ENCODE measurements at places on chromosomes 12 and 14.

DNA sequence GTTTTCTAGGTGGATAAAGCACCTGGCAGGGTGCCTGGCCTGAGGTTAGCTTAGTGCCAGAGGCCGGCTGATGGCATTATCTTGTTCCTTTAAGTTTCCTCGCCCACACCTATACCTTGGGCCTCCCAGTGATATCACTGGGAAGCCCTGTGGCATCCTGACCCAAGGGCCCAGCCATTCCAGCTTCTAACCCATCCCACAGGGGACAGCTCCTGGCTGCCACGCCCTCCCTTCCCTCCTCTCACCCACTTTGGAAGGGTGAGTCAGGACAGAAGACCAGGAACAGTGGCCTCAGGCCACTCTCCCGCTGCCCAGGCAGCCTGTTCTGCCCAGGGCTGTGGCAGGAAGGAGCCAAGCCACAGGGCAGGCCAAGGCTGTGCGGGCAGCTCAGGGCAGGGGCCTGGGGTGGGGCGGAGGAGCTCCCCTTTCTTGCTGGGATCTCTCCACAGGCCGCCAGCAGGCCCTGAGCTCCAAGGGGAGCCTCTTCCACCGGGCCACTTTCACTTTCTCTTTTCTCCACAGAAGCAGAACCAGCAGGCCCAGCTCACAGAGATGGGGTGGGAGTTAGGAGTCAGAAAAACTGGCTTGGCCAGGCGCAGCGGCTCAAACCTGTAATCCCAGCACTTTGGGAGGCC, 75.1 kb downstream of the IRF2BPL start:
- peak; percentile 46 for DNase-seq

GRCh38 chr12:52742196-52742580, 35.0 kb downstream of the KRT76 start:
- no peak for DNase-seq

DNA sequence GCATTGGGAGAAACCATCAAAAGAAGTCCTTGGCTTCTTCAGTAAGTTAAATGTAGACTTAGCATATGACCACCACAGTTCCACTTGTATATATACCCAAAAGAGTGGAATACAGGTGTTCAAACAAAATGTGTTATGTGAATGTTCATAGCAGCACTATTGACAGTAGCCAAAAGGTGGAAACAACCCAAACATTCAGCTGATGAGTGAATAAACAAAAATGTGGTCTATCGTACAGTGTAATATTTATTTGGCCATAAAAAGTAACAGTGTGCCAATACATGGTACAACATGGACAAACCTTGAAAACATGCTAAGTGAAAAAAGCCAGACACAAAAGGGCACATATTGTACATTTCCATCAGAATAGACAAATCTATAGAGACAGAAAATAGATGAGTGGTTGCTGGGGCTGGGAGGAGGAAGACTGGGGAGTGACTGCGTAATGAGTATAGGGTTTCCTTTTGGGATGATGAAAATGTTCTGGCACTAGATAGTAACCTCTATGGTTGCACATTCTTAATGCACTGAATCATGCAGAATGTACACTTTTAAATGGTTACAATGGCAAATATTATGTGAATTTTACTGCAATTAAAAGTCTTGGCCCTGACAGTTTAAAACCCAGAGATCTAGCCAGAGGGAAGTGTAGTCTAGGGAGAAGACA, 5.5 kb downstream of the ERP29 start:
- DNase-seq = no peak

DNA sequence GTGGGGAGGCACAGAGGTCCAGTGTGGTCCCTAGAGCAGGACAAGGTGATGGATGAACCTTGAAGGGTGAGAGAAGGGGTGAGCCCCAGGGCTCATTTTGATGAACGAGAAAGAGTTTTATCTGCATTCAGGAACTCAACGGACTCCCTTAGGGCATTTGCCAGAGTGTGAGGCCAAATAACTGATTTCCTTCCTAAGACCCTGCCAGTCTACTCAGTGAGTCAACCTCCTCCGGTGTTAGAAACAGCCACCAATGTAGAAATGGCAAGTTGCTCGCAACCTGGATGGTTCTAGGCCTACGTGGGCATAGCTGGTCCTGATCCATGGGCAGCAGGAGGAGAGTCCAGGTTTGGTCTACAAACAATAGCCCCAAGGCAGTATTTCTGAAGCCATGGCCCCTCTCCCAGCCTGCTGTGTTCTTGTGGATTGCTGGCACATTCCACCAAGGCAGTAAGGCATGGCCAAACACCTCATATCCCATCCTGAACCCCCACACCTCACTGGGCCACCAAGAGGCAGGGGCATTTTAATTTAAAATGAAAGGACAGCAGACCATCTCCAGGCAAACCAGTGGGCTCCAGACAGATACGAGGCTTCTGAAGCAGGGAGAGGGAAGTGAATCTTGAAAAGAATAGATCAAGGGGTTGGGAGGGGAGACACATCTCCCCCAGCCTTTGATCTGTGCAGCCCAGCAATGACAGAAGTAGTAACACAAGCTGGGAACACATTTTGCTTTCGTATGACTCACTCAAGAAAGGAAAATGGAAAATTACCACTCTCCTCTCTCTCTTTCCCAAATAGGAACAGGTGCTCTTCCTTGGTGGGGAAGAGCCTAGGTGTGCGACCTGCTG, 25.4 kb upstream of the TESC start:
- no peak for DNase-seq

DNA sequence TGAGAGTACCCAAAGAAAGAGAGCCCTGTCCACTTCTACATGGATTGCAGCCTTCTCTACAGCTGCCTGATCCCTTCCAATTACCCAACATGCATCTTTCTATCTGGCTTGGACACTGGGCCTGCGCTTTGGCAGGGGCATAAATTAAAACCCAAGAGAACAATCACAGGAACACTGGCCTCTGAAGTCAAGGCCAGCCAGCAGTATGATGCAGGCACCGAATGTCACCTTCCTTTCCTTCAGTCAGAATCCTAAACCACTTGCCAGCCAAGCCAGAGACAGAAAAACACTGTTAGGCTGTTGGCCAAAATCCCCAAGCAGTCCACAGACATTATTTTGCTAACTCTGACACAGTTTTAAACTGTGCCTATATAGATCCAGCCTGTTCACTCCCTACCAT, 113.7 kb downstream of the DUSP6 start:
- no peak for DNase-seq

DNA sequence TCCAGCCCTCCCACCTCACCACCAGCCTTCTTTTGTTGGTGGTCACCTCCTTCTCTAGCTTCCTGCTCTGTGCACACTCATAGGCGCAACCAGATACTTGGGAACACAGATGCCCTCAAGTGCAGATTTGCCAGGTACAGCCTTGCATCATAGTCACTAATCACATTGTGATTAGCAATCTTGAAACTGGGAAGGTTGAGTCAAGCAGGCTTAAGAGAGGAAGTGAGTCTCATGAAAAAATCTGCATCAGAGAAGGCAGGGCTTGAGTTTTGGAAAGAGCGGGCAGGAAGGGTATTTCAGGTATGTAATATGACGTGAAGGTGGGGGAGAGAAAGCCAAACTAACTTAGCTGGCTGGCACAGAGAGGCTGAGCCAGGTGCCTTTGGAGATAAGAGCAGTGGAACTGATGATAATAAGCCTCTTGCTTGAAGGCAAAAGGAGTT, 2.7 kb upstream of the RABGGTA start:
- DNase-seq = no peak

DNA sequence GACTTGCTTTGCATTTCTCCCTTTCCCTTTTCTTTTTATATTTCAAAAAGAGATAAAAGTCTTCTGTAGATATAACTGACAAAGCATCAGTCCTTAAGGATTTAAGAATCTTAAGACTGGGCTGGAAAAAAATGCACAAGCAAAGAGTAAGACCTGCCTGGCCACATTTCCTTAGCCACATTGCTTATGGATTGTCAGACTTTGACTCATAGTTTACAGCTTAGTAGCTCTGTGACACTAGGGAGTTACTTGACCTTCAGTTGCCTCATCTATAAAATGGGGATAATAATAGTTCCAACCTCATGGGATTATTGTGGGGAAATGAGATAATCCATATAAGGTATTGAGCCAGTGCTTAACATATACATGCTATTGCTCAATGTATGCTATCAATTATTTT, 66.4 kb upstream of the STK38L start:
- no peak for DNase-seq

DNA sequence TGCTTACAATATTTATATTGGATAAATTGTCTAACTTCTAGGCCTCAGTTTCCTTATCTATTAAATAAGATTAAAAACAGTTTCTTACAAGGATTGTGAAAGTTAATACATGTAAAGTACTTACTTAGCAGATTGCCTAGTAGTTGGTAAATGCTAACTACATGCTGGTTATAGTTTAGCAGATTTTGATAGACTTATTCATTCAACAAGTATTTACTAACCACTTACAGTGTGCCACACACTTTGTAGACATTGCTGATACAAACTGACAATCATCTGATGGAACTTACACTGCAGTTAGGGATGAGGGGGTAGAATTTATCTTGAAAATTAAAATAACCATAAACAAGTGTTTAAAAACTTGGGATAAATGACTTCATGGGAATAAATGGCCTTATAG, 50.4 kb downstream of the ARID2 start:
- DNase-seq = no peak

GRCh38 chr14:56754921-56755320, 55.4 kb downstream of the OTX2 start:
- no peak for DNase-seq

DNA sequence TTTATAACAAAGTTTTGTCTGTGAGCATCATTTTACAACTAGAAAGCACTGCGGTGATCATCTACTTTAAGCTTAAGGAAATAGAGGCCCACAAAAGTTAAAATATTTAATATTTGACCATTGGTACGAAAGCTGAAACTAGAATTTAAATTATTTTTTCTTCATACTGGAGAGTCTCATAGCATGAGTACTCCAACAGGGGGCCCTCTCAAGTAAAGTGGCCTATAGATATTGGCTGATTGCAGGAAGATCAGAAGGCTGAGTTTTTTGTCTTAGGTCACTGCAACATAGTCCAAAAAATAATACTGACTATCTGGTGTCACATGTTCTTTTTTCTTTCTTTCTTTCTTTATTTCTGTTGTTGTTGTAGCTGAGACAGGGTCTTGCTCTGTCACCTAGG, 75.3 kb upstream of the ZDHHC17 start:
- DNase-seq = no peak

DNA sequence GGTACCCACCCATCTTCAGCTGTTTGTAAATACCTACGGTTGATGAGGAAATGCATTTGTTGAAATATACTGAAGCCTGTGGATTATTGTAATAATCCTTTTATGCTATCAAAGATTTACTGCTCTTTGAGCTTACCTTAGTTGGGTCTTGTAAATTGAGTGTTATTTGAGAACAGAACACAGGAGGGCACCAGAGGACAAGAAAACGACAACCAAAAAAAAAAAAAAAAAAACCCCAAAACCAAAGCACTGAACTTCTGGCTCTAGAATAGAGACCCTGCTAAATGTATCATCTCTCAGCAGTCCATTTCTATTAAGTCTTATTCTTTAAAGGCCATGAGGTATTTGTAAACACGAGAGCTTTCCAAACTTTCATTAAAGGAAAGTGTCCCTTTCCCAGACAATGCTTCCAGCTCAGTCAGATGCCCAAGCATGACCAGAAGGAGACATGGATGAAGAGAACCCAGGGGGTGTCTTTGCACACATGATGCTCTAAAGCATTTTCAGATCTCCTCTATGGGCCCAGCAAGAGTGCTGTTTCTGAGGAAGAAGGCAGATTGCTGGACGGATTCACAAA, 763.9 kb downstream of the NRXN3 start:
- DNase-seq = no peak

- DNase-seq = no peak
Measured at GRCh38 chr12:64696080-64696741, 63.0 kb downstream of the GNS start.

DNA sequence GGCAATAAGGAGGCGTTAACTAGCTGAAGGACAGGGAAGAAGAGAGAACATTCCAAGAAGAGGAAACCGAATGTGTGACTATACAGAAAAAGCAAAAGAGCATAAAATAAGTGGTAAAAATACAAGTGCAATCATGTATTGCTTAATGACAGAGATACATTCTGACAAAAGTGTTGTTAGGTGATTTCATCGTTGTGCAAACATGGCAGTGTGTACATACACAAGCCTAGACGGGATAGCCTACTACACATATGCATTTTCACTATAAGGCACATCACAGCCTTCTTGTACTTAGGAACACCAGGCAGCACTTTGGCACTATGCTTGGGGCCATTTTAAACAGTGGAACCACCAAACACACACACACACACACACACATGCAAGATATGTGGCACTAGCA, 299.3 kb downstream of the BCAT1 start:
- no peak for DNase-seq

GRCh38 chr14:90518941-90519256, 122.1 kb downstream of the CALM1 start:
- DNase-seq = no peak

DNA sequence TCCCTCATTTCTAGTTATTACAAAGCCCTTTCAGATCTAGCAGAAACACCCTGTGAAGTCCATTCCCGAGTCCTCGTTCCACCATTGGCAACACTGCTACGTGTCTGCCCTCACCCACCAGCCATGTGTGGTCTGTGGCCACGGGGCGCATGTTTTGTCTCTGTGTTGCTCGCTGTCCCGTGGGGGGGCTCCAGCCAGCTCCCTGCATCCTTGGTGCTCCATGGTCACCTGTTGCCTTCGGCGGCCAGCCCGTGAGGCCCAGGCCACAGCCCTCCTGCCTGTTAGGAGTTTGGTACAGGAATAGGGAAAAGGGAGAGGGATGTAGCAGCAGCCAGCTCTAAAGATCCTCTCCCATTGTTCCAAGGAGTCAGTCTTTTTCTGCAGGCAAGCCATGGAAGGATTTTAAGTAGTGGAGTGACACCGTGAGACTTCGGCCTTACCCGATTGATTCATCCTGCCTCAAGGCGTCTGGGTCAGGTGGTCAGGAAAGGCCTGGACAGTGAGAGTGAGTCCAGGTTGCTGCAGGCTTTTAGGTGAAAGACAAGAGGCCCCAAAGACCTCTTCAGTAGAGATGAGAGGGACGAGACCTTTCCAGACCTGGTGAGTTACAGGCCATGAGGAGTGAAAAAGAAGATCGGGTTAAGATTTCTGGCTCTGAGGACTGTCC, 30.3 kb downstream of the TPCN1 start:
- no peak for DNase-seq

DNA sequence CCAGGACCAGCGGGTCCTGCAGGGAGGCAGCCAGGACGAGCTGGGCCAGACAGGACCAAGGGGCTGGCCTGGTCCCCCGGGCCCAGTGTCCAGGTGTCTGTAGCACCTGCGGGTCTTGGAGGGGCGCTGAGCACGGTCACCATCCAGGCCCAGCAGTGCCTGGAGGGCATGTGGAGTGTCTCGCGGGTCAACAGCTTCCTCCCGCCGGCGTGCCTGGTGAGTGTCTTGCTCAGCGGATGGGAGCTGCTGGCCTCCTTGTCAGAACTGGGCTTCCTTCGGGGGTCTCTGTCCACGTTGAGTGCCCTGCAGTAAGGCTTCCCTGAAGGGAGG, 13.8 kb downstream of the KIF26A start:
- DNase-seq = no peak

GRCh38 chr12:119060847-119061796, 79.8 kb downstream of the SRRM4 start:
- DNase-seq = no peak

DNA sequence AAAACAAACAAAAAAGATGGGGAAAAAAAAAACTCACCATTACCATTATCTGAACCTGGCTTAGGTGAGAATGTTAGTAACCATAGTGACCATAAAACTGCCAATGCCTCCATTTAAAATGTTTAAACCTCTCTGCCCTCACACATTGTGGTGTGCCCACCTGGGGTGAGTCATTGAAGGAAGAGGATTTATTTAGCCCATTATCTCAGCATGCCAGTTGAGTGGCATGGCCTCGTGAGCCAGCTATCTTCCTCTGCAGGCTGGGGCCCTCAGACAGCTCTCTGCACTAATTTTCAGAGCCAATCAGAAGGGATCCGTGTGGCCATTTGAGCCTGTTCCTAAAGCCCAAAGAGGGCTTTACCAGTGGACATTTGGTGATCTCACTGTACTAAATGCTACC, 81.8 kb upstream of the CCDC198 start:
- DNase-seq = no peak

Data from hypothalamus (tissue), 51 donors.